ENCODE measurements at places on chromosomes 2 and 18.

DNA sequence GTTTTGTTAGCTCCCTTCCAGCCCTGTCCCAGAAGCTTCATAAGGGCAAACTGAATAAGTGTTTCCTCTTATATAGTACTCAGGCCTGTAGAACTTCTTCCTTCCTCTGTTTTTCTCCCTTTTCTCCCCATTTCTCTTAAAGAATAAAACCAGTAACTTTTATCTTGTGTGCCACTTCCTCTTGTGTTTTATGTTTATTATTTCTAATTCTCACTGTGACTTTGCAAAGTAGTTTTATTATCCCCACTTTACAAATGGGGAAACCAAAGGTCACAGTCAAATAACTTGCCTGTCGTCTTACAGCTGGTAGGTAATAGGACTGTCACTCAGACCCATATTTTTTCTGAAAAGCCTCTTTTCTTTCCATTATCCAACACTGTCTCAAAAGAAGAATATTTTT lies 42.4 kb downstream of the RBBP8 start:
- DNase-seq = no peak
- H3K4me3 ChIP-seq = no peak overlapping the region
- no peak overlapping the region for H3K27ac ChIP-seq
- H3K27me3 ChIP-seq = no peaks in the 10 kb centered on the region
- no peaks in the 10 kb centered on the region for H3K36me3 ChIP-seq

DNA sequence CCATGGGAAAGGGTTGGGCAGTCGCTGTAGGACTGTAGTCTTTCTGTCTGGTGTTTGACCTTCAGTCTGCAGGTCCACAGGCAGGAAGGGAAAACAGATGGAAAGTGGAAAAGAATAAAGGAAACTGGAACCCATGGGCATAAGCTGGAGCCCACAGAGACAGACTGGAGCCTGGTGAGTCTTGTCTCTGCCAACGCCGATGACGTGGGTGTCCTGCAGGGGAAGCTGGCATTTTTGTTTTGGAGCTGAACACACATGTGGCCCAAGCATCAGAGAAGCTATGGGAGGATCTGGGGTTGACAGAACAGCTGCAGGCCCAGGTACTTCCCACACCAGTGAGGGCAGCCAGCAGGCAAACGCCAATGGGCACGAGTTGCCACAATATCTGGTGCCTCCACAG lies 28.2 kb upstream of the SOCS6 start:
- no peaks in the 10 kb centered on the region for H3K27me3 ChIP-seq
- H3K27ac ChIP-seq = no peak overlapping the region
- no peaks in the 10 kb centered on the region for H3K36me3 ChIP-seq
- H3K4me3 ChIP-seq = no peak overlapping the region
- no peak for DNase-seq

DNA sequence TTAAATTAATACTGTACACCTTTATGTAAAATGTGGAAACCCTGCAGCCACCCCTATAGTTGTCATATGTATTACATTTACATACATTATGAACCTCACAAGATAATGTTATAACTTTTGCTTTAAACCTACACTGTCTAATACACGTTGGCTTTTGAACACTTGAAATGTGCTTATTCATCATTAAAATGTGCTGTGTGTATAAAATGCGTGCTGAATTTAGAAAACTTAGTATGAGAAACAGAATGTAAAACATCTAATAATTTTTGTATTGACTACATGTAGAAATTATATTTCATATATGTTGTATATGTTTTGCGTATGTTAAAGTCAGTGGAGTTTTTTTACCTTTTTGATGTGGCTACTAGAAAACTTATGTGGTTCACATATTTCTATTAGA lies 68.8 kb downstream of the MAPRE2 start:
- no peak overlapping the region for H3K27ac ChIP-seq
- H3K27me3 ChIP-seq = no peaks in the 10 kb centered on the region
- no peak for DNase-seq
- no peak overlapping the region for H3K4me3 ChIP-seq

DNA sequence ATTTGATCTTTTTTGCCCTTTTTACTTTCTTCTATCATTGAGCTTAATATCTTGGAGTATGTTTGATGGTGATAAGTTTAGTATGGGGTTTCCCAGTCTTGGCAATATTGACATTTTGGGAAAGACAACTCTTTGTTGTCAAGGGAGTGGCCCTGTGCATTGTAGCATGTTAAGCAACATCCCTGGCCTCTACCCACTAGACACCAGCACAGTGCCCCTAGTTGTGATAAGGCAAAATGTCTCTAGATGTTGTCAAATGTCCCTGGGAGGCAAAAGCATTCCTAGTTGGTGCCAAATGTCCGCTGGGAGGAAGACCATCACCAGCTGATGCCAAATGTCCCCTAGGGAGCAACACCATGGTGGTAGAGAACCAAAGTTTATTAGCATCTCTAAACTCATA lies 28.2 kb downstream of the GULP1 start:
- DNase-seq = no peak
- H3K4me3 ChIP-seq = no peak overlapping the region
- H3K27me3 ChIP-seq = no peaks in the 10 kb centered on the region
- no peaks in the 10 kb centered on the region for H3K36me3 ChIP-seq

GRCh38 chr18:48310999-48311398 lies 98.2 kb downstream of the ZBTB7C start:
- H3K36me3 ChIP-seq = no peaks in the 10 kb centered on the region
- H3K27ac ChIP-seq = no peak overlapping the region
- no peaks in the 10 kb centered on the region for H3K4me1 ChIP-seq
- H3K27me3 ChIP-seq = no peaks in the 10 kb centered on the region

- peaks cover 7% of the 10 kb centered on the region for H3K36me3 ChIP-seq
- no peaks in the 10 kb centered on the region for H3K27me3 ChIP-seq
- H3K4me1 ChIP-seq = no peaks in the 10 kb centered on the region
- H3K27ac ChIP-seq = no peak overlapping the region
- no peak overlapping the region for H3K4me3 ChIP-seq
- DNase-seq = no peak
Measured at GRCh38 chr2:69125816-69126215, 112.8 kb downstream of the ANTXR1 start.

DNA sequence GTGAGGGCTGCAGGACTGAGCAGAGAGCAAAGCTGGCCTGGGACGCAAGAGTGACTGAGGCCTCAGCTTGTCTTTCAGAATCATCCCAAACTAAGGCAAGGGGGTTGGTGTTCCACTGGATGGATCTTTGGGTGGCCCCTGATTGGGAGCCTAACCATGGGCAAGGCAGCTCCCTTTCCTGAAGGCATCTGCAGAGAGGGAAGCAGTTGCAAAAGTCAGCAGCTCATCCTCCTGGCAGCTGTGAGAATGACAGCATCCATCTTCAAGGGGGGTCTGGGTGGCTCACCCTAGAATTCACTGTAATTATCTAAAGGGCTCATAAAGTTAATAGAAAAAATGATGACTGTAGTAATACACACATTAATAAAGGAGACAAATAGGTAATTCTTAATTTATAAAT lies 46.5 kb upstream of the RAB31 start:
- no peaks in the 10 kb centered on the region for H3K36me3 ChIP-seq
- H3K27me3 ChIP-seq = no peaks in the 10 kb centered on the region
- no peak overlapping the region for H3K27ac ChIP-seq
- H3K4me1 ChIP-seq = no peaks in the 10 kb centered on the region

GRCh38 chr2:15748736-15749323 lies 157.2 kb downstream of the DDX1 start:
- no peak overlapping the region for H3K4me3 ChIP-seq
- no peak for DNase-seq
- H3K27me3 ChIP-seq = no peaks in the 10 kb centered on the region
- peaks cover 42% of the 10 kb centered on the region for H3K4me1 ChIP-seq

- no peaks in the 10 kb centered on the region for H3K36me3 ChIP-seq
- H3K27ac ChIP-seq = no peak overlapping the region
- no peaks in the 10 kb centered on the region for H3K27me3 ChIP-seq
- peaks cover 18% of the 10 kb centered on the region for H3K4me1 ChIP-seq
- no peak overlapping the region for H3K4me3 ChIP-seq
Measured at GRCh38 chr2:235567842-235568241, 74.0 kb downstream of the AGAP1 start.

DNA sequence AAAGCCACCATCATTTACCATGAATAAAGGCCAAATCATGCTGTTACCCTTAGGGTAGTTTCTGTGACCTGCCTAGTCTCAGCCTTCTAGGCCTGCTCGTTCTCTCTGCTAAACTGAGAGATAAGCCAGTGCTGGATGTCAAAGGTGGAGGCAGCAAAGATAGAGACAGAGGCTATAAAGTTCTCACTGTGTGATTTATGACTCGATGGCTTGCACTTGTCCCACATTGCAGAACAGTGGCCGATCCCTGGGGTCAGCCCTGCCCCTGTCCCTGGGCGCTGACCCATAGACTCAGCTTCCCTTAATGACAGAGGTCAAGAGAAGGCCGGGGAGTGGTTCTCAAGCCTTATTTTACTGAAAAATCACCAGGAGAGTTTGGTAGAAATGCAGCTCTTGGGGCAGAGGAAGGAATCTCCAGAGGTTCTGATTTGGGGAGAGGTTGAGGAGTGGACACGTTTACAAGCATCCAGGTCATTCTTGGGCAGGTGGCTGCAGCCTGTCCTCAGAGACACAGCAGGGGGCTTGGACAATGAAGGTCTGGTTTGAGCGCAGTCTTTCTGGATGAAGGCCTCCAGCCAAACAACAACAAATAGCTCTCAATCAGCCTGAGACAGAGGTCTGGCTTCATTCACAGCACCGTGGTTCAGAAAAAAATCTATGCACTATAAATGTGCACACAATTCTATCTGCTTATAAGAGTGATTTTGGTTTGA lies 143.5 kb downstream of the ACKR3 start:
- DNase-seq = no peak
- H3K36me3 ChIP-seq = no peaks in the 10 kb centered on the region
- peak overlapping the region; percentile 35 for H3K27ac ChIP-seq
- H3K4me1 ChIP-seq = peaks cover 25% of the 10 kb centered on the region
- no peak overlapping the region for H3K4me3 ChIP-seq

All from sigmoid colon (tissue), 7 donors.